SW480 (cell line): ENCODE measurements at places on chromosomes 1 and 21.

DNA sequence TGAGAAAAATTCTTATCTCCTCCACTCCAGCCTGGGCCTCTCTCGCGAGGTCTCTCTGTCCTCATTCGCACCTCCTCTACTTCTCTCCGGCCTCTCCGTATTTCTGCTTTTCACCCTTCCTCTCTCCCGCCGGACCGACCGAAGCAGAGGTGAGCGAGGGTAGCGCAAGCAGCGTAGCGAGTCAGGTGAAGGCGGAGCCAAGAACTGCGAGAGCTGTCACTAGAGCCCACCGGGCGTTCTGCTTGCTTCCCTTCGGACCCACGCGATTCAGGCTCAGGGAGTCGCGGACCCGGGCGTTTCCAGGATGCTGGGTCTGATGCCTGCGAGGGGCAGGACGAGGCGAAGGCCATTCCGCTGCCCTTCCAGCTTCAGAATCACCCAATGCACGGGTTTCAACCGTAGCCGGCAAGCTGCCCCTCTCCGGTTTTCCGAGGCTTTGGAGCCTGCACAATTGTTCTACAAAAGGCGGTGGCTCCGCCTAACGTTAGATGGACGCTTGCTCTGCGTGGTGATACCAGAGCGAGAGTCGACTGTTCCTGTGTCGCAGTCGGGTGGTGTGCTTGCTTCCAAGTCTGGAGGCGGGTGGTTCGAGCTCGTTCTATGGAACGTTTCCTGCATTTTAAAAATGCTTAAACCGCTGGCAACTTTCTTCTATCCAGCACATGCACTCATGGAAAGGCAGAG, 310.2 kb downstream of the FAM72C start:
- no peak for DNase-seq

DNA sequence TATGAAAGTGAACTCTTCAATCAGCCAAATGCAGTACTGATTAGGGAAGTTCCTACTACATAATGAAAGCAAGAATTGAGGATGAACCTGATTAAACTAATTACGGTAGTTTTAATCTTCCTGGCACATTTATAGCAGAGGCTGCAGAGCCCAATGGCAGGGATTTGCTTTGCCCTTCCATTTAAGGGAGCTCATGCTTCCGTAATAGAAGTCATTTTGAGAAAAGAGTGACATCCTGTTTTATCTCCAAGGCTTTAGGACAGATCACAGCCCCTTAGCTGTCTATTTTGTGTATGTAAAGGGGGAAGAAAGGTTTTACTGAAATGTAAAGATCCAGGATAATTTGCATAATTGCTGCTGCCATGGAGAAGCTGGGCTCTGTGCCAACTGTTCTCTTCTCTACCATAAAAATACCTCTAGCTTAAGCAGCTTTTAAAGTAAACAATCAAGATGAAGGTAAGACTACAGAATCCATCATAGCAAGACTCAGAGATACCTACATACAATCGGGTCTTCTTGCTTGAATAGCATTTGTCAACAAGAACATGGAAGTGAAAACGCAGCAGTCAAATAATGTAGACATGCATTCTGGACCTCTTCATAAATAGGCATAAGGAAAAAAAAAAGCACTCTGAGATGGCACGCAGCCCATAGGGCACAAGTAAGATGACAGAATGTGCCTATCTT, 62.5 kb downstream of the ASH1L start:
- peak; percentile 35 for DNase-seq

DNA sequence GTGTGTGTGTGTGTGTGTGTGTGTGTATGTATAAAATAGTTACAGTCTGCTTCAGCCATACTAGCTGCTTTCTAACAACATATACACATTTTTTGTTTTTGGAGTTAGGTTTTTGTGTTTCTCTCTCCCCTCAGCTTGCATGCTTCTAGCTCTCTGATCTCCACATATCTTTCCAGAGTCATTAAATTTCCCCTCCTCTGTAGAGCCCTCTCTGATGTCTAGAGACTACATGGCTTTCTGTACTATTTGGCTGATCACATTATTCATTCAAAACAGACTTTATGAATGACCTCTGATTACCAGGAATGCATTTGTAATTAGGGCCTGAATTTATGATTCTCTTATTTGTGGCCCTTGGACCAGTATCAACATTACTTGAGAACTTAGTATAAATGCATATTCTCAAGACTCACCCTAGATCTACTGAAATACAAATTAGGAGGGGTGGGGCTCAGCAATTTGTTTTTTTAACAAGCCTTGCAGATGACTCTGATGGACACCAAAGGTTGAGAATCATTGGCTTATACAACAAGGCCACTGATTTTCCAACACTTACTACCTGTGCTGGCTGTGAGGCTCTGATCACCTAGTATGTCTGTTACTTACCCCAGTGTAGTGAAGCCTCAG, 104.5 kb downstream of the PTBP2 start:
- no peak for DNase-seq

GRCh38 chr21:23960769-23961168, 1646.5 kb downstream of the MRPL39 start:
- DNase-seq, result no peak

DNA sequence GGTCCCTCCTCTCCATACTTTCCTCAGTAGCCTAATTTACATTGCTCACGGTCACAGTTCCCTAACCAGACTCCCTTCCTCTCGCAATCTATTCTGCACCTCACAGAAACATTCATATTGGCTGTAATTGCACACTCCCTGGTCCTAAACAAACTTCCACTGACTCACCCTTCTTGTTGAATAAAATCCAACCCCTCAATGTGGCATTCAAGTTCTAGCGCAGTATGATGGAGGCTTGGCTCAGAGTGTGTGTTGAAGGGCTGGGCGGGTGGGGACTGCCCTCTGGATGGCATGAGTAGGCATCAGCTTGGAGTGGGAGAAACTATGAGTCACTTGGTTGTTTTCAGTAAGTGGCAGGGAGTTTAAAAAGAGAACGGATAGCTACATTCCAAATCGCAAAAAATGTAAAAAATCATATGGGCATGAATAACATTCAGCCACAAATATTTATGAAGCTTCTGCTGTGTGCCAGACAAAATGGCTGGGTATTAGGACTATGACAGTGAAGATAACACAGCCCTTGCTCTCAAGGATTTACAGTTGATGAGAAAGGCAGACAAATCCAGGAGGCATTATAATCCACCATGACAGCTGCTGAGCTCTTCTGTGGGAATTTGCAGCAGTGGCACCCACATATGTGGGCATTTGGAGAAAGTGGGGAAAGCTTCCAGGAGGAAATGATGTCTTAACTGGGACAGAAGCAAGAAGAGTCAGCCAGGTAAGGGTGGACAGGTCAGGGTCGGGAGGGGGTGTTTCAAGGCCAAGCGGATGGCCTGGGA, 42.2 kb upstream of the LYST start:
- peak; percentile 88 for DNase-seq

DNA sequence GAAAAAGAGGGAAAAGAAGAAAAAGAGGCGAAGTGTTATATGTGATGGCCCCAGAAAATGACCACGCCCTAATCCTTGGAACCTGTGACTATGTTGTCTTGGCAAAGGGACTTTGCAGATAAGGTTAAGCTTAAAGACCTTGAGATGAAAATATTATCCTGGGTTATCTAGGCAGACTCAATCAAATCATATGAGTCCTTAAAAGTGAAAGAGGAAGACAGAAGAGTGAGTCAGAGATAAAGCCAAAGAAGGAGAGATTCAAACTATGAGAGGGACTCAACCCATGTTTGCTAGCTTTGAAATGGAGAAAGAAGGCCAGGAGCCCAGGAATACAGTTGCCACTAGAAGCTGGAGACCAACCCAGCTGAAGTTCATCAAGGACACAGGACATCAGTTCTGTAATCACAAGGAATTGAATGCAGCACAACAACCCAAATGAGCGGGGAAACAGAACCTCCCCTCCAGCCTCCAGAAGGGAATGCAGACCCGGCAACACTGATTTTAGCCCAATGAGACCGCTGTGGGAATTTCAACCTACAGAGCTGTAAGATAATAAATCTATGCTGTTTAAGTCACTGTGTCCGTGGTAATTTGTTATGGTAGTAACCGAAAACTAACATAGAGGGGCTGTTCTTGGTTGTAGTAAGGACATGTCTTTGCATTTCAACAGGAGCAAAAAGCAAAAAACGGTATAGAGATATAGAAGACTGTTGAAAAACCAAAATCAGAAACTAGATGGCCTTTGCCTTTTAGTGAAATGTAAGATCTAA, 4.2 kb upstream of the RGS8 start:
- no peak for DNase-seq

DNA sequence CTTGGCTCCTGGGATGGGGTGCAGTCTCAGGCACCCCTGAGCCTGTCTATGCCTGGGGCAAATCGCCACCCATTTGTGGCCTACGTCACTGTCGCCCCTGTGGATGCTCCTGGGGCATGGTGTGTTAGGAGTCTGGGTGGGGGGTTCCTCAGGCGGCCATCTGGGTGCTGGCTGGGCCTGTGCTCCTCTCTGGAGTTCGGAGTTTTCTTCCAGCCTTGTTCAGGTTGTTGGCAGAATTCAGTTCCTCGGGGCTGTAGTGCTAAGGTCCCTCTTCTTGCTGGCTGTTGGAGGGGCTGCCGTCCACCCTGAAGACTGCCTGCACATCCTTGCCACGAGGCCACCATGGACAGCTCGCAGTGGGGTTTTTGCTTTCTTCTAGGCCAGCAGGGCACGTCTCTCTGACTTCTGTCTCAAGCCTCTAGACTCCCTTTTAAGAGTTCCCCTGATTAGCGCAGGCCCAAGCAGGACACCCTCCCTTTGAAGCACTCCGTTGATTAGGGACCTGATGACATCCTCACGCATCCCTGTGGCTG, 86.7 kb upstream of the C1orf174 start:
- DNase-seq, result no peak

- DNase-seq, result peak; percentile 32
Measured at GRCh38 chr1:116218922-116219321, 107.7 kb downstream of the MAB21L3 start.

GRCh38 chr1:106266786-106267185, 789.7 kb upstream of the PRMT6 start:
- DNase-seq, result no peak

GRCh38 chr1:213606252-213606820, 381.4 kb upstream of the PROX1 start:
- DNase-seq, result no peak

GRCh38 chr1:118921994-118922393, 66.1 kb downstream of the TBX15 start:
- DNase-seq, result peak; percentile 6

DNA sequence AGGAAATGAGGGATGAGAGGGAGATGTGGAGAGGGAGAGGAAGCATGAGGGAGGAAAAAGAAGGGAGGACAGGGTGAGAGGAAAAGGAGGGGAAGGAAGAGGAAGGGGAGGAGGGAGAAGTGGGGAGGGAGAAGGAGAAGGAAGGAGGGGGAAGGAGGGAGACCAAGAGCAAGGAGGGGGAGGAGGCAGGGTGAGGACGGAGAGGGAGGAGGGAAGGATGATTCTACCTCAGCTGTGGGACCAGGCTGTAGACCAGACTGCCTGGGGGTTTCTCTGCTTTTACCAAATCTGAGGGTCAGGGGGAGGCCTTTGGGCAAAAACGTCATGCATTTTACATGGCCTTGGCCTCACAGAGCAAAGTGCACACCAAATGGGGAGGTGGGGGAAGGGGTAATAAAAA, 94.5 kb downstream of the KCND3 start:
- DNase-seq, result no peak

GRCh38 chr21:41016472-41016871, 151.5 kb upstream of the BACE2 start:
- no peak for DNase-seq

DNA sequence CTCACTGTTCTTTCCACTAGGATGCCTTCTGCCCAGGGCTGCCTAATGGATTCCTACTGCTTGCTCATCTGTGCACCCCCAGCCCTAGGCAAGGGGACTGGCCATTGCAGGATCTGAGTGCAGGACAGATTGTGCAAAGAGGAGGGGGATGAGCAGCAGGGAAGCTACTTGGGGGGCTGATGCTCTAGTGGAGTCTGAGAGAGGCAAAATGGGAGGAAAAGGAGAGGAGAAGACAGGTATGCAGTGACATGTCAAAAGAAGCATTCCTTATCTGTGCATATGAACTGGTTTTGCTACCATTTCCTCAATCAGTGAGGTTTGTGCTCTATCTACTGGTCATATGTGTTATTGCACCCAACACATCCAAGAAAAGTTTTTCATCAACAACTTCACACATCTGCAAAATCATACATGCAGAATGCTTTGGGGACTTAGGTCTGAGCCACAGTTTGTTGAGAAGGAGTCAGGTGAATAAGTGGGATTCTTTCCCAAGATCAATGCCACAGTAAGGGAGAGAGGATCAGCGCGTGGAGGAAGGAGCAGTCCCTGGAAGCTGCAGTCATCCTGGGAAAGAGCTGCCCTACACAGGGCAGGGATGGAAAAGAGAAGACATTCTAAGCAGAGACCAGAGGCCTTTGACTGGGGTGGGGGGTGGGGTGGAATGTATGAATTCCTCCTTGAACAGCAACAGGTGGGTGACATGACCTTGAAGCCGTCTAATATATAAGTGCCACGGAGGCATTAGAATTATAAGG, 14.4 kb downstream of the SLC5A9 start:
- peak; percentile 36 for DNase-seq

DNA sequence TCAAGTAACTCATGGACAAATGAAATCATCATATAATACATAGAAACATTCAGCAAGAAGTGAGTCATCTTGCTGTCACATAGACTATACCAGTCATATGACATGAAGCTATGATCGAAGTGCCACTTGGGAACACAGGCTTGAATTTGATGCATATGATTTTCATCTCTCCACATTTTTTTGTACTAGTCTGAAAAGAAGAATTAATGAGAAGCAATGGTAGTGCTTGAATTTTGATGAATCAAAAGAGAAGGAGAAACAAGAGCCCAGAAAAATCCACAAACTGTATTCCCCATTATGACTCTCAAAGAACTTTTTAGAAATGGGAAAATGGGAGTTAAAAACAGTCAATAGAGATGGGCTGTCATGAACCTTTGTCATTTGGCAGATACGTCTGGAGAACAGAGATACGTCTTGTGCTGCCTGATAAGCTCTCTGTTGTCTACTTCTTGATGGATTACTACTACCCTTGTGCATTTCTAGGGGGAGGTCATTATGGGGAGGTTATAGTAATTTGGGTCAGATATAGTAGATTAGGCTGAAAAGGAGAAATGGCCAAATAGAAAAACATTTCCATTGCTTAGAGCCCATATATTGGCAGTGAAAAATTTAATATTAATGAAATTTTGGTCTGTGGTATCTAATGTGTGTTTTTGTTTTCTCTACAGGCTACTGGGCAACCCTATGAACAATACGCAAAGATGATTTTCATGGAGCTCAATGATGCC, 8.0 kb upstream of the LEPR start:
- no peak for DNase-seq

GRCh38 chr1:42963378-42964043, 4.8 kb upstream of the SLC2A1 start:
- DNase-seq, result peak; percentile 98

GRCh38 chr1:157310401-157310800, 172.2 kb upstream of the ETV3 start:
- DNase-seq, result no peak

DNA sequence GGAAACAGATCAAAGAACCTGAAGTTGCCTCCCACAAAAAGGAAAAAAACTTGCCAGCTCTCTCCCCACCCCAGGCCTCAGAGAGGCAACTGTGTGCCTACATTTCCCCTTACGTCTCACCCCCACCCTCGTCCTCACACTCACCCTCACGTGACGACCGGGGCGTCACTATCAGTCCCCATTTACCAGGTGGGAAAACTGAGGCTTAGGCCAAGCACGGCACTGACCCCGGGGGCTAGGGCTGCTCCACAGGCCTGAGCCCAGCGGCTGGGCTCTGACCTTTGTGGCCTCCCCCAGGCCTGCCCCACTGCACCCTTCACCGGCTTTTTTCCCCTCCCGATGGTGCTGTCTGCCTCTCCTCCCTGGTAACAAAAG, 51.5 kb upstream of the RUNX3 start:
- DNase-seq, result no peak

- no peak for DNase-seq
Measured at GRCh38 chr1:19036813-19037605, 80.5 kb upstream of the IFFO2 start.

- peak; percentile 2 for DNase-seq
Measured at GRCh38 chr1:184771190-184771691, 16.6 kb upstream of the EDEM3 start.
